ENCODE measurements at places on chromosomes 13 and 19.

GRCh38 chr19:30442674-30443073, 70.5 kb downstream of the ZNF536 start:
- no peak for DNase-seq

- DNase-seq: peak; percentile 46
Observed at GRCh38 chr19:28466107-28467045, 746.6 kb downstream of the UQCRFS1 start.

DNA sequence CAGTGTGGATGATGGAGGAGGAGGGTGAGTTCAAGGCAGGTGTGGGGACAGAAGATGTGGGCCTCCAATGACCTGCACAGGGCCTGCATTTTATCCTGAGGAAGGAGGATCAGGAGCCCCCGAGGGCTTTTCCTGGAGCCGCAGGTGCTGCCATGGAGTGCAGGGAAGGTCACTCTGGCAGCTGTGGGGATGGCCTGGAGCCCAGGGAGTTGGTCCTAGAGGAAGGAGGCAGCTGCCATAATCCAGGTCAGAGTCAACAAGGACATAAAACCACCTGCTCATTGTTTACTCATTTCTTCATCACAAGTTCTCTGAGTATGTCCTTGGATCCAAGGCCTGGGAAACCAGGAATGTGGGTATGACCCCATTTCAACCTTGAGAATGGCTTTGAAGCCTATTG, 87.2 kb downstream of the SCGB2B2 start:
- no peak for DNase-seq

DNA sequence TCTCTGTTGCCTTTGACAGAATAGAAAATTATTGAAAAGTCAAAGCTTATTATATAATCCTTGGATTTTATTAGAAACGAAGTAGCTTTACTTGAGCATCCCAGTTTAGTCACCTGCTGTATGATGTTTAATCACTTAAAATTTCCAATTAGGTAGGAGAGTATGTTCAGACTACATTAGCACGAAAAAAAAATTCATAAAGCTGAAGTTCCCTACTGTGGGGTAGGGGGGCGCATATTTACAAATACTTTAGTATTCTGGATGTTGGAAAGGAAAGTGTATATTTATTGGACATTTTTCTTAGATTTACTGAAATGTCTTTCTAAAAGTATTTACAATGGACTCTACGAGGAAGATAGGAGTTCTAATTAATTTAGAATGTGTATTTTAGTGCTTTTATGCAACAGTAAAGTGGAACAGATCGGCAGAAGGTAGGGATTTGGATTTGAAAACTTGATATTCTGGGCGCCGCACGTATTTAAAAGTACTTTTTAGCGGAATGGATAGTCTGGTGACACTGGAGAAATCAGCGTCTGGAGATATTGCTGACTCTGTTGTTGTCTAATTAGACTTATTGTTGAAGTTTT, 1.9 kb downstream of the CDK8 start:
- peak; percentile 36 for DNase-seq

DNA sequence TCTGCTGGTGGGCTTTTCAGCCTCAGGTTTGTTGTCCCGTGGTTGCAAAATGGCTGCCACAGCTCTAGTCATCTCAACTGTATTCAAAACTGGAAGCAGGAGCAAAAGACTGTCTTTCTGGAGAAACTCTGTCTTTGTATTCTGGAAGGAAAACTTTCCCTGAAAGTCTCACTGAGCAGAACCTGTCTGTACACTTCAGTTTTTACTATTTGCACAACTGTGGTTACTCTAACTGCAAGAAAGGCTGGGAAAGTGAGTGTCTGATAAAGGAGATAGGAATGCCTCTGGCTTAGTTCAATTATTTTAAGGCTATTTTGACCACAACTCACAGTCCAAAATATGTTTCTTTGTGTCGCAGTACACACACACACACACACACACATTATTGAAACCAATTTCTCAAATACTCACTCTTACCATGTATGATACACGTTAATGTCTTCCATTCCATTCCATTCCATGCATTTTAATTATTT, 49.7 kb upstream of the EHD2 start:
- DNase-seq: no peak

GRCh38 chr19:4186087-4186993, 3.9 kb downstream of the ANKRD24 start:
- peak; percentile 70 for DNase-seq

- no peak for DNase-seq
Observed at GRCh38 chr19:14654786-14655560, 19.7 kb downstream of the ADGRE3 start.

DNA sequence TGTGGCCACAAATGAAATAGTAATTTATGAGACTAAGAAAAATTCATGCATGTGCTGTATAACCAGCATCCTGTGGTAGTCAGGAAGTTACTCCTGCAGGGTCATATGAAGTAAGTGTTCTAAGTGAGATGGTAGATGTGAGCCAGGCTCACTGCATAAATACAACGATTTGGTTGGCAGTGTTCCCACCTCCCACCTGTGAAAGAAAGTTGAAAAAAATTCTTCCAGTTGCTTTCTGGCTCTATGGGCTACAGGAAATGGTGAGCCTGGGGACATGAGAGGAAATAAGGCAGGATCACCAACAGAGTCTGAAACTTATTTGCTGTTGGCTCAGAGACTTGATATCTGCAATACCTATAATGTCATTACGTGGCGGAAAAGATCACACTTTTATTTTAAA, 301.7 kb upstream of the SPRY2 start:
- DNase-seq: no peak

DNA sequence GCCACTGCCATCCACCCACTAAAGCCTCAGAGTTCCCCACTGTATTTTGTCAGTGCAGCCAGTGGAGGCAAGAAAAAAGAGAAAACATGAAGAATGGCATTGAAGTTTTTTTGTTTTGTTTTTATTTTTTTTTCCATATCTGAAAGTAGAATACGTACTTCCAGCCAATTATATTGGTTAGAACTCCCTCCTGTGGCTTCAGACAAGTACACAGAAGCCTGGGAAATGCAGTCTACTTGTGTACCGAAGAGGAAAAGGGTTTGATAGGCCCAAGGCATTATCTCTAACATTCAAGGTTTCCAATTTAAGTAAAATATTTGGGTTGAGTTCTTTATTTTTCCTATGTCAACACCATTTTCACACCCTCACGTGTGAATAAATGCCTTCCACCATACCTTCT, 696.2 kb upstream of the GPC6 start:
- peak; percentile 2 for DNase-seq
